Sciatic nerve (tissue), 2 donors: ENCODE measurements at places on chromosomes 3 and 15.

GRCh38 chr3:77404871-77405270, 365.0 kb downstream of the ROBO2 start:
- DNase-seq: no peak

GRCh38 chr3:44400771-44401170, 62.2 kb downstream of the TCAIM start:
- DNase-seq: no peak

- no peak for DNase-seq
Observed at GRCh38 chr15:78035321-78035751, 42.2 kb downstream of the TBC1D2B start.

- no peak for DNase-seq
Observed at GRCh38 chr3:183697123-183697609, 431 bp upstream of the YEATS2 start.
